ENCODE measurements at places on chromosomes 13 and 19. TPM values are rescaled to one million over a fixed set of nuclear protein-coding genes. Genes with fewer than 3 reads are reported as not detected.

DNA sequence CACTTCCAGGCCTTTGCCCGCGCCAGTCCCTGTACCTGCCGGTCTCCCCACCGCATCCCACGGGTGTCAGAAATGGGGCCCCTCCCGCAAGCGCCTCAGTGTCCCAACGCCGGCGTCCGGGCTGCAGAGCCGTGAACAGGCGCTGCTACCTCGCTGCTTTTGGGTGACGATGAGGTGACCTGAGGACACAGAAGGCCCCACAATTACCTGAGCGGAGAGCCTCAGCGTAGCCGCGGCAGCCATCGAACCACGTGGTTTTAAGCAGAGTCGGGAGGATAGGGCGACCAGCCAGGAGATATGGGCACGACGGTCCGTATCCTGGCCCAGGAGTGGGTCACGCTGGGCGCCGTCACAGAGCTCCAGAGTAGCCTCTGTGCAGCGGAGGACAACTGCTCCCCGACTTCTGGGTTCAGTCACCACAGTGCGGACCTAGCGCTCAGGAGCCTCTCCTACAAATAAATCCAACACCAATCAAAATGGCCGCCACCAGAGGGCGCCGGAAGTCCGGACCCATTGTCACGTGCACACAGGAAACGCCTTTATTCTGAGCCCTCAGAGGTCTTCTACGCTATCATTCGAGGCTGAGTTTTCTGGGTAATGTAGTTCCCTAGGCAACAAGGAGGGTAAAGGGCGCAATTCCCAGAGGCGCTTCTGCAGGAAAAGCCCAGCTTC, at the start of gene ZNF814:
Gene ZNF814, minus strand, starts transcription at position 478 of the 672 bp plus-strand sequence. Its CDS starts 235 bp downstream, at position 243.
- no peaks in the 10 kb centered on the region for H3K4me1 ChIP-seq
- H3K36me3 ChIP-seq = no peaks in the 10 kb centered on the region
- no peak for DNase-seq

DNA sequence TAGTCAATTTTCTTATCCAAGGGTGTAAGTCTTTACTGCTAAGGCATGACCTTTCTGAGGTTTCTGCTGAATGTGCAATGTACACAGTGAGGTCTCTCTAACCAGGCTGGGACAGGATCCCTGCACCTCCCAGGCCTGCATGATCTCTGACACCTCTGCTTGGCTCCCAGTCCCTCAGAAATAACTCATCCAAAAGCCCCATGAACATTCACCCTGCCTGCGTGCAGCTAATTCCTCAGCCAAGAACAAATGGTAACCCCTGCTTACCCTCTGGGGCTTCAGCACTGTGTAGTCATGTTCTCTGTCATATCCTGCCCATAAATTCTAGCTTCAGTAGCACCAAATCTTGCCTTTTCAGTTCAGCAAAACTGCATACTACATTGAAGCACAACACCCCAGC, 1146.3 kb upstream of the MIR17HG start:
- no peaks in the 10 kb centered on the region for H3K27me3 ChIP-seq
- no peak overlapping the region for H3K27ac ChIP-seq
- DNase-seq = no peak

TBC1D17 gene
- 3.9 TPM for total RNA-seq

- no peaks in the 10 kb centered on the region for H3K36me3 ChIP-seq
- no peaks in the 10 kb centered on the region for H3K27me3 ChIP-seq
- H3K4me1 ChIP-seq = no peaks in the 10 kb centered on the region
- H3K27ac ChIP-seq = no peak overlapping the region
These were observed 106.4 kb downstream of the FGF14 start for GRCh38 chr13:102295316-102296048.

CBY2 gene
- total RNA-seq = not detected

Measured in SJSA1 (cell line).